ENCODE measurements at places on chromosomes 13 and 19.

GRCh38 chr13:44015811-44016210 lies 136.1 kb downstream of the LACC1 start:
- no peak for DNase-seq

DNA sequence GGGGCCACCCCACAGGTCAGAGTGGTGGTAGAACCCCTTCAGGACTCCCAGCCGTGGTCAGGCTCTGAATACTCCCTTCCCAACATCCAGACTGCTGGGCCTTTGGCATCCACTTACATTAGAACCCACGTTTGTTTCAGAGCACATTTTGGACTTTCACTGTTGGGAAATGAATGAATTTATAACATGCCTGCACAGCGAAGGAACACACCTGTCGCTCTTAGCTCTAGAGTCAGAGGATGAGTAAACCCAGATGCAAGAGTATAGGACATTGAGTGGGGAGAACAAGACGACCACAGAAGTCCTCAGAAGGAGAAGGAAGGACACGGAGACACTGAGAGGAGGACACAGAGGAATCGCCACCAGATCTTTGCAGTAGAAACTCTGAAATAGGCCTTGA lies 30.9 kb downstream of the SHISA2 start:
- no peak for DNase-seq

GRCh38 chr19:33054623-33055022 lies 10.1 kb downstream of the RHPN2 start:
- DNase-seq = no peak

DNA sequence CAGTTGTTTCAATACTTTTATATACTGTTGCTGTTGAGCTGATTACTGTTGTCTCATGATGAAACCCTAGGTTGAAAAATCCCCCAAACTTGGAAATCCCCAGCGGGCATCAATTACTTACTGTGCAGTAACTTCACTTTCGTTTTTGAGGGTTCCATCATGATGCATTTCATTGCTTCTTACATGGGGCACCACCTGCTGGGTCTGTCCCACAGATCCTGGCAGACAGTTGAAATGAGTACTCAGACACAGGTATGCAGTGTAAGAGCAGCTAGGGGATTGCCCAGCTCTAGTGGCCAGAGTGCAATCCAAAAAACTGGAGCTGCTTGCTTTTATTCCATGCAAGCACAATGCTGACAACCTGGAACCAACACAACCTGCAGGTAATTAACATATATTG lies 132.5 kb upstream of the ZNF91 start:
- DNase-seq = no peak

DNA sequence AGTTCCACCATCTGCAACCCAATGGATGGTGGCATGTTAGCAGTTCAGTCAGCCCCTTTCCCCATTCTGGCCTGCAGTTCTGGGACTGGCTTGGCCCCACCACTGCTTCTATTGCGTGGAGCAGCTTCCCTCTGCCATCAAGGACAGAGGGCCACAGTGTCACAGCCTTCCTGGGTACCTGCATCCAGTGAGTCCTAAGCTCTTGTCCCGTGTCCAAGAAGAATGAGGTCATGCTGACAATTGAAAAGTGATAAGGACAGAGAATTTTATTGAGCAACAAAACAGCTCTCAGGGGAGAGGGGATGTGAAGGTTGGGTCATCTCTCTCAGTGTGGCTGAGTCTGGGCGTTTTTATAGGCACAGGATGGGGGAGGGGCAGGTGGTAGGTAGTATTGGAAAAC lies 33.5 kb upstream of the SIN3B start:
- no peak for DNase-seq

DNA sequence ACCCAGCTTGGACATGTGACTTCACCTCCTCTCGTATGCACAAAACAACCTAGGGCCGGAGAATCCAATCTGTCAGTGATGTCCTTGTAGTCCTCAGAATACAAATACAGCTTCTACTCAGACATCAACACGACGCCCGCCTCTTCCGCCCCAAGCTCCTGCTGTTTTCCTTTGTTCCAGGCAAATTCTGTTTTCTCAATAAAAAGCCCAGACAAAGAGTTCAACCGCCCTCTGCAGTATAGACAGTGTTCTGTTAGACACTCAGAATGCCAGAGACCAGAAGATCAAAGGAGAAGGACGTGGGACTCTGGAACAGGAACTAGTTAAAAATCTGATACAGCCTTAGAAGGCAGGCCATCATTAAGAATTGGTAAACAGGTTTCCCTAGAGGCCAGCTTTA lies 42.0 kb upstream of the GGACT start:
- DNase-seq = no peak

DNA sequence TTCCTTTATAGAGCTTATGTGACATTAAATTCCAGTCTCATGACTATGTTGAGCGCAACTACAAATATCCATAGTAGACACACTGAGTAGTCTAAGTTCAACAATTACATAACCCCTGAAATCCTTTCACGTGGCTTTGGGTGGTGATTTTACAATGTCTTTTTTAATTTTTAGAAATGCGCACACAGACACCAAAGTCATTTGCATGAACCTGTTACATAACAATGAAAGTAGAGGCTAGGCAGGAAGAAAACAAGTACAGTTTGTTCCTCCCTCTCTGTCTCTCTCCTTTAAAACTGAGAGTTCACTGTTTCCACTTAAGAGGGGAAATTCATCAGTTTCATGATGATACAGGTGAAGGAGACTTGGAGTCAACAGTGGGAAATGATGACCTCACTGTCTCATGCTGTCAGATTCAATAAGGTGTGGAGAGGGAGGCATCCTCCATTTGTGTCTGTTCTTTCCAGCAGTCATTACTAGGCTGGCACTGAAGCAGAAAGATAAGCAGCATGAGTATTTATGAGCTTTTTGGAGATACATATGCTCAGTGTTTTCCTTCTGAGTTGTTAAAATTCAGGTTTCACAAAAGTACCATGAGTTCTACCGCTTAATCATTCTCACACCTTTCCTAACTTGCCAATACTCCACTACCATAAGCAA lies 201.8 kb downstream of the LHFPL6 start:
- no peak for DNase-seq

- no peak for DNase-seq
Measured at GRCh38 chr19:29663861-29664752, 1.2 kb upstream of the PLEKHF1 start.

DNA sequence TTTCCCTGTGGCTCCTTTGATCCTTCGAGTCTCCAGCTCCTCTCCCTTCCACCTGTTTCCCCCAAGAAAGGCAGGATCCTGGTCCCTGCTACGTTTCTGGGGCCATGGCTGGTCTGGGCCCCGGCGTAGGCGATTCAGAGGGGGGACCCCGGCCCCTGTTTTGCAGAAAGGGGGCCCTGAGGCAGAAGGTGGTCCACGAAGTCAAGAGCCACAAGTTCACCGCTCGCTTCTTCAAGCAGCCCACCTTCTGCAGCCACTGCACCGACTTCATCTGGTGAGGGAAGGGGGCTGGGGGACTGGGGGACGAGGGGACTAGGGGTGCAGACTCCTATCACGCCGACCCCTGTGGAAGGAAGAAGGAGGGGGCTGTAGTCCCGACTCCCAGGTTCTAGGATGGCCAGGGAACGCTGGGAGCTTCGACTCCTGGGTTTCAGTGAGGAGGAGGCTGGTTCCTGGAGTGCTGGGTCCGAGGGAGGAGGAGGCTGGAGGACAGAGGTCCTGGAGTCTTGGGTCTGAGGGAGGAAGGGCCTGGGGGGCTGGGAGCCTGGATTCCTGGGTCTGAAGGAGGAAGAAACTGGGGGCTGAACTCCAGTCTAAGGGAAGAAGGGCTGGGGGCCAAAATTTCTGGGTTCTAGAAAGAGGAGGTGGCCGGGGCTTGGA lies 524 bp downstream of the PRKCG start:
- DNase-seq = no peak

DNA sequence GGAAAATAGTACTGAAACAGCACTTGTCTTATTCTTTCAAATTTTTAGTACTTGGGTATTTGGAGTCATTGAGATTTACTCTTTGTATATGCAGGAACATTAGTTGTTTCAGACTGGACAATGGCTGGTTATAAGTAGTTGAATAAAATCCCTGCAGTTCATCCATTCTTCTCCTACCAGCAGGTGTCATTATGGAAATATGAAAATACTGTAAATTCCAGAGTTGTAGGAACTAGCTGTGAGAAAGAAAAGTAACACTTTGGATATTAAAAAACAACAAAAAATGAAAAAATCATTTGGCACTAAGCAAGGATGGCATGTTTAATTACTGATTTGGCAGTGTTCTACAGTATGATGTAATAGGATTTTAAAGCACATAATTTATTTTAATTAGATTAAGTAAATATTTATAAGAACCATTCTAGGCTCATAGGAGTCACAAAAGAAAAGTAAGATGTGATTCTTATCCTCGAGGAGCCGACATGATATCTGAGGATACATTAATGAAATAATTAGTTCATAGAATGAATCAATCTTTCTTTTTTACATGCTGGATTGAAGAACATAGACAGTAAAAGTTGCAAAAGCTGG lies 155.3 kb downstream of the KCNRG start:
- DNase-seq = no peak

GRCh38 chr19:45045671-45046353 lies 7.0 kb downstream of the CLASRP start:
- DNase-seq = no peak

- no peak for DNase-seq
Measured at GRCh38 chr13:113730258-113730691, 28.8 kb upstream of the TMEM255B start.

DNA sequence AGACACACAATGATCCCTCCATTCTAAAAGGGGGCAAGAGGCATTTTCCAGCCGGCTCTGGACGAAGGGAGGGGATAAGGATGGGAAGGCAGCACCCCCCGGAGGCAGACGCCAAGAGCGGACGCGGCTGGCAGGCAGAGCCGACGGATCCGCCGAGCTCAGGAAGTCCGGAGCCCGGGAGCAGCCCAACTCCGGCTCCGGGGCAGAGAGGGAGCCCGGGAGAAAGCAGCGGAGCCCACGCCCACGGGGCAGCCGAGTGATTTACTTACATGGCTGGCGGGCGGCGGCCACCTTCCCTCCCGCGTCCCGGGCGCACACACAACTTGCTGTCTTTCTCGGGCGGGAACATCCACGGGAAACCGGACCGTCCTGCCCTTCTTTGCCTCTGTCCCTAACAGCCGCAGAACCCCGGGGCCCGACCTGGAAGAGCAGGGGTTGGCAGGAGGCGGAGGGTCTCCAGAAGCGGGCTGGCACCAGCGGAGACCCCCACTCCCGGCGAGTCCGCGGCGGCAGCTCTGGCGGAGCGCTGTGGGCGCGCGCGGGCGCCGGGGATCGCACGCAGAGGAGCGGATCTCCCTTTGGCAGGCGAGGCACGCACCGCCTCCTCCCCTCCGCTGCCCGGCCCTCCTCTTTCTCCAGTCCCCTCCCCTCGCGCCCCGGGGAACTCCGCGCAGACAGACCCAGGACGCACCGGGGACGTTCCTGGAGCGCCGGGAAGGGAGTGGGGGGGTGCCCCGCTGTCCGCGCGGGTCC lies at the start of gene LHFPL6:
Gene LHFPL6 (minus strand): TSS at position 580 of the 753 bp plus-strand sequence.
- DNase-seq = peak; percentile 58

DNA sequence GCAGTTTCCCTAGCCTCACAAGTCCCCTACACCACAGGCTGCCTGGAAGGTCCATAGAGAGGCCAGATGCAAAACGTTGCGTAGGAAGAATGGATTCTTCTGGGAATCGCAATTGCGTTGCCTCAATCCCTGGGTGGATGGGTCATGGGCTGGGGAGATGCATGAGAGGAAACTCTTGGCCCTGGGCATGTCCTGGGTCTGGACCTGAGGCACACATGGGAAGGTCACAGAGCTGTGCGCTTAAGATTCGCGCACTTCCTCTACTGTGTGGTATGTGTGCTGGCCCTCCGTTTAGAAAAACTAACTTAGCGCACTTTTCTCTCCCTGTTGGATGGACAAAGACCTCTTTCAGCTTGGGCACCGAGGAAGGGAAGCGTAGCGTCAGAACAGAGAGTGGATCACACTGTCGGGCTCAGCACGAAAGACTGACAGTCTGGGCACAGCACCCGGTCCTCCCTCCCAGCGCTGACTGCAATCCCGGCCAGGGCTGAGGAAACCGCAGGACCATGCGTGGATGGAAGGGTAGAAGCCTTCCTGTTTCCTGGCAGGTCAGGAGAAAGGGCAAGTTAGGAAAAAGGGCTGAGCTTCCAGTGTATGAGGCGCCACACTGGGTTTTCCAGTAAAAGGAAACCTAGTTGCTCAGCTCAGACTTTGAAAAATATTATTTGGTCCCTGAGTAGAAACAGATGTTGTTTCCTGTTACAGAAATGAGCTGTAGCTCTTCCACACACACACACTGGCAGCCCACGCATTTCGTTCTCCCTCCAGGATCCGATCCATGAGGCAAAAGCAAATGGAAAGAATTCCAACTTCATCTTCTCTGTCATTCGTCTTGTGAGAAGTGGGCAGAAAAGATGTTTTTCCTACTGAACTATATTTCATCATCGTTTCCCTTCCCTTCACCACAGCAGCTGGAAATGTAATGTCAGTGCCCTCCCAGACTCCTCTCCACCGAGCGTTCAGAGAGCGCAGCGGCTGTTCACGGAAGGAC lies 86.0 kb downstream of the ING1 start:
- DNase-seq = no peak

GRCh38 chr19:10762656-10763055 lies 44.8 kb downstream of the DNM2 start:
- DNase-seq = no peak

DNA sequence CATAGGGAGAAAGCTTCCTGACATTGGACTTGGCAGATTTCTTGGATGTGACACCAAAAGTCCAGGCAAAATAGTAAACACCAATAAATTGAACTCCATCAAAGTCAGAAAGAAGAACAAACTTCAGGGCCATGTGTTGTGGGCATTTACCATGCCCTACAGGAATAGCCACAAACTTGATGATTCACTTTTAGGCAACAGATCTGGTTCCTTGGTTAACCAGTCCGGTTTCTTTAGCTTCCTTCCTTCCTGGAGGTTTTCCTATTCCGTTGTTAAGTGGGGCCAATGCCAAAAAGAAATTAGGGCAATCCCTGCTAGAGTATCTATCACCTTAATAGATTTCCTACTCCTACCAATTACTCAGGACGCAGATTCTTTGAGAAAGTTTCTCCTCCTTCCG lies 25.2 kb downstream of the IGFL1 start:
- DNase-seq = no peak

DNA sequence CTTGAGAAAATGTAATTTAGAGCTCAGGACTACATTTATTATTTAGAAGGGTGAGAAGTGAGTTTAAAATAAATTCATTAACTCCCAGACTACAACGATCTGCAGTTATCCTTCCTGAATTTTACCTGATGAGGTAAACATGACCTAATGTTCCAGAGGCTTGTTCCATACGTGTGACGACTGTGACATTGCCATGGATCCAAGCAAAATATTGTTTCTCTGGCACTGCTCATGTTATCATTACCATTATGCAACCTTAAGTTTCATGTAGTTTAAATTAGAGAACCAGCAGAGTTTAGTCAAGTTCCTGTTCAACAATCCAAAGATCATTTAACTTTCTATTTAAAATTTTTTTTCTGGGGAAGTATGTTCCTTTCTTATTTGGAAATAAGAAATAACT lies 279.6 kb downstream of the KLF5 start:
- no peak for DNase-seq

- DNase-seq = no peak
Measured at GRCh38 chr13:73307481-73307880, 248.7 kb downstream of the KLF5 start.

DNA sequence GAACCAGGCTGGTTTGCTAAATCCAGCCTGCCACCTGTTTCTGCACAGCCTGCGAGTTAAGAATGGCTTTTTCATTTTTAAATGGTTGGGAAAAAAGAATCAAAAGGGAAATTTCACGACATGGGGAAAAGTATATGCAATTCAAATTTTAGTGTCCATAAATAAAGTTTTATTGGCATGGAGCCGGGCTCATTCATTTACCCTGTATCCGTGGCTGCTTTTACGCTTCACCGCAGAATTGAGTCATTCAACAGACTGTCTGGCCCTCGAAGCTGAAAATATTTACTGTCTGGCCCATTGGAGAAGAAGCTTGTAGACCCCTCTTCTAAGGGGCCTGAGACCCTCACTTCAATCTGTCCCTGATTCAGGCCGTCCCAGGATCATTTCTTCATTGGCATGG lies 26.1 kb downstream of the IER2 start:
- peak; percentile 35 for DNase-seq

Data from Karpas-422 (cell line).